ENCODE measurements at places on chromosomes 3 and 15. TPM values are rescaled to one million over a fixed set of nuclear protein-coding genes. Genes with fewer than 3 reads are reported as not detected.

GRCh38 chr3:174858353-174858752 is 781 bp upstream of the NAALADL2 start:
- no peak for DNase-seq

GRCh38 chr3:30666572-30667279 is 60.3 kb downstream of the TGFBR2 start:
- no peak for DNase-seq

- DNase-seq: peak; percentile 78
Measured at GRCh38 chr3:56988458-56989168, 71.9 kb upstream of the SPATA12 start.

GOLGA6L9 gene
- 2.1 TPM for total RNA-seq

LYSMD2 gene
- 25.9 TPM for total RNA-seq

DNA sequence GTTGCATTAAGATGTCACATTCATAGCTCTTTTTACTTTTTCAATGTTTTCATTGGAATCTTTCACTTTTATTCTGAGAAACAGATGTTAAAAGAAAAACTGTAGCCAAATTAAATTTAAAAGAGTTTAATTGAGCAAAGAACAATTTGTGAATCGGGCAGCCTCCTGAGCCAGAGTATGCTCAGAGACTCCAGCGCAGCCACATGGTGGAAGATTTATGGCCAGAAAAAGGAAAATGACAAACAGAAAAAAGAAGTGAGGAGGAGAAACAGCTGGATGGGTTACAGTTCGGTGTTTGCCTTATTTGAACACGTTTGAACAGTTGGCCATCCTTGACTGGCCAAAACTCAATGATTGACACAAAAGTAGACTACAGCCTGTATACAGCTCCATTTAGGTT is 33.8 kb upstream of the RAB11A start:
- no peak for DNase-seq

GRCh38 chr3:144109944-144110343 is 138.3 kb downstream of the DIPK2A start:
- peak; percentile 8 for DNase-seq

- DNase-seq: no peak
Measured at GRCh38 chr3:155617346-155617925, 127.4 kb downstream of the PLCH1 start.

CPN2 gene
- not detected for total RNA-seq

Measured in A172 (cell line).